NCI-H1092 treated with DMSO at 0.1 percent for 48 hours (cell line): ENCODE measurements at places on chromosomes 7 and 10.

GRCh38 chr7:142414135-142414534, 156.3 kb upstream of the PRSS58 start:
- DNase-seq: no peak

GRCh38 chr10:85256481-85256880, 928.1 kb downstream of the CCSER2 start:
- no peak for DNase-seq

GRCh38 chr7:124655990-124656389, 109.6 kb downstream of the GPR37 start:
- peak; percentile 76 for DNase-seq

DNA sequence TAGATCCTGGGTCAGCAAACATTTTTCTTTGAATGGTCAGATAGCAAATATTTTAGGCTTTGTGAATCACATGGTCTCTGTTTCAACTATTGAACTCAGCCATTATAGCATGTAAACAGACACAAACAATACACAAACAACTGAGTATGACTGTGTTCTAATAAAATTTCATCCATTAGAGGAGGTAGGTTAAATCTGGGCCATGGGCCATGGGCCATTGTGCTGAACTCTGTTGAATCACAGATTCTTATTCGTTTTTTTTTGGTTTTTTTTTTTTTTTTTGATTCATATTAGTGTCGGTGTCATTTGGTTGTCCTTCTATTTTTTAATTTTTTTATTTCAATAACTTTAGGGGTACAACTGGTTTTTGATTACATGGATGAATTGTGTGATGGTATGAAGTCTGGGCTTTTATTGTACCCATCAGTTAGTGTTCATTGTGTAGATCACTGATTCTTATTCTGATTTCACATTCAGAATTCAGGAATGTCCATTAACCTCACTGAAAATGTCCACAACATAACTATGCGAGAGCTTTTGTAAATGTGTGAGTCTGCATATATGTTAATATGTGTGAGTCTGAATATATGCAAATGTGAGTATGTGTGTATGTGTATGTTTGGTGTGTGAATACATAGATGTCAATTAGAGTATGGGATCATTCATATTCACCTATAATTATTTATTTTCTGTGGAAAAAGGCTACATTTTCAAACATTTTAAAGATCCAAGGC, 443.7 kb upstream of the GRM3 start:
- DNase-seq: no peak

DNA sequence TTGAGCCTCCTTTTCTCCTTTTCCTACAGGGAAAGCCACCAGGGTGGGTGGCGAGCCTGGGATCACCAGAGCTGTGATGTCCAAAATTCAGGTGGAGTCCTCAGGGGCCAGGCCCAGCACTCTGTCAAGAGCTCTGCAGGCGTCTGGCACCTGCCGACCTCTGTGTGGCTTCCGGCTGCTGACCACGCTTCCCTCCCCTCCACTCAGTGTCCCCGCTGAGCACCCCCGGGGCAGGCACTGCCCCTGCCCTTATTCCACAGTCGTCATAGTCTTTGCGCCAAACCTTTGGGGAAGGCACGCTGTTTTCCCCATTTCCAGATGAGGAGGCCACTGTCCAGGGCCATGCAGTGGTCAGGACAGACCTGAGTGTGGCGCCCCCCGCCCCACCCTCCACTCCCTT, 7.5 kb downstream of the MTG1 start:
- DNase-seq: no peak

DNA sequence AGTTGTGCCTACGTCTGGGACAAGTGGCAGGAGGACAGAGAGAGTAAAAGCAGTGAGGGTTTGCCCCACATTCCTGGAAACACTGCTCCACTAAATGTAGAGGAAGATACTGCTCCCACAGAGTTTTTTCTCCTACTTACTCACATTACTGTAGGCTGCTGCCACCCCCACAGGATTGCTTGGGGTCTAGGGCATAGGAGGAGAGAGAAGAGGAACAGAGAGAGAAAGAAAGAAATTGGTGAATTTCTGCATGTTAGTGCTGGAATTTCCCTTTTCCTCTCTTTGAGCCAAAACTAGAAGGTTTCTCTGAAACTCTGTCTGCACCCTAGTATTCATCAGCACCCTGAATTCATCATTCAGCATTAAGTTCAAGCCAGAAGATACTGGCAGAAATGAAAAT, 397.9 kb downstream of the INHBA start:
- DNase-seq: no peak

DNA sequence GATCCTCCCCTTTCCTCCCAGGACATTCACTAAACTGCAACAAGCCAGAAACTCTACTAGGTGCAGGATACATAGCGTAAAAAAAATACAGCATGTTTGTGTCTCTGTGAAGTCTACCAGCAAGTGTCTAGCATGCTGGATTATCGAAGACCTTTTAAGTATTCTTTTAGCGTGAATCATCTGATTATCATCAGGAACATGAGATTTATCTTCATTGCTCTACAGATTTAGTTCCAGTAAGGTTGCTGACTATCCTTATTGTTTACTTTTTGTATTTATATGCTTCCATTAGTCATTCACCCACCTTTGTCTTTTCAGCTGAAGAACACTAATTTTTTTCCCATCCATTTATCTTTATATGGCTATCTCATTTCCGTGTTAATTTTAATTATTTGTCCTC, 62.8 kb downstream of the PDZD8 start:
- DNase-seq: no peak

DNA sequence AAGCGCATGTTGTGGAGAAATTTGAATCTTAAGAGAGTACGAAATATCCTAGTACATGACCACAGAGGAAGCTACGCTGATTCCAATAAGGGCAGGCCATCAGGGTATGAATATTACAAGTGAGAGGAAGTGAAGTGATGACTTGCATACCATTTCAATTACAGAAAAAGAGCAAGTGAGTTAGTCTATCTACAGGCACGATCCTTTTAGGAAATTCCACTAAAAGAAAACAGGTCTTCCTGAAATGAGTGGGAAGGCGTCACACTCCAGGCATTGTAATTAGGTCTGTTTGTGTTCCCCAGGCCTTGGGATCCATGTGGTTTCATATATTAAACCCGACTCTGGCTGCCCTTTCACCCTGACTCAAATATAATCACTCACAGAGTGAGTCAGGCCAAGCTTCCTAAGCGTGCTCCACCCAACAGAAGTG, 152.5 kb downstream of the SEMA3A start:
- DNase-seq: no peak

DNA sequence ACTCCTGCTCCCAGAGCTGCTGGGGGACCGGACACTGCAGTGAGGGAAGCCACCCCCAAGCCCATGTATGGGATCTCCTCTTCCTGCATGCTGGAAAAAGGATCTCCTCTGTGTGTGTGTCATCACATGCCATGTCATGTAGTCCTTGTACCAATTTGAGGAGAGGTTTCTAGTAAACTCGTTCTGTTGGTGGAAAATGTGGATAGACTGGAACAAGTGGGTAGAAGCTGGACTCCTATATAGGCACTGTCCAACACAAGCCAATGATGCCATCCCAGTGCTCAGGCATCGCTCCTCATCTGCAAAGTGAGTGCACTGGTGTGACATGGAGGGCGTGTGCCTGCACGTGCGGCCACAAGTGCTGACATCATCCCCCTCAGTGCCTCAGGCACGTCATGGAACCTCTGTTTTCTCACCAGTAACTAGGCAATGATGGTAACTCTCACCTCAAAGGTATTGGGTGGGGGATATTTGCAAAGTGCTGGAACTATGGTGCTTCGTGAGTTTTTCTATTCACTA, 19.3 kb downstream of the MYO1G start:
- DNase-seq: no peak

DNA sequence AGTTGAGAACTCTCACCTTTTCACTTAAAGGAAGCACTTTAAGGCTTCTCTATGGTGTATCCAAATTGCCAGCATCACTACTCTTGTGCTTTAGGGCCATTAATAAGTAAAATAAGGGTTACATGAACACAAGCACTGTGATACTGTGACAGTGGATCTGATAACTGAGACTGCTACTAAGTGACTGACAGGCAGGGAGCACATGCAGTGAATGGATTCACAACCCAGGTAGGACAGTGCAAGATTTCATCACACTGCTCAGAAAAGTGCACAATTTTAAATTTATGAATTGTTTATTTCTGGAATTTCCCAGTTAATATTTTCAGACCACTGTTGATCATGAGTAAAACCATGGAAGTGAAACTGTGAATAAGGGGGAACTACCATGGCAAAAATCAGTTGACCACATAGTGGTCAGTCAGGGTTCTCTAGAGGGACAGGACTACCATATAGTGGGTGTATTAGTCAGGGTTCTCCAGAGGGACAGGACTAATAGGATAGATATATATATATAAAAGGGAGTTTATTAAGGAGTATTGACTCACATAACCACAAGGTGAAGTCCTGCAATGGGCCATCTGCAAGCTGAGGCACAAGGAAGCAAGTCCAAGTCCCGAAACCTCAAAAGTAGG, 20.9 kb upstream of the CYP51A1 start:
- no peak for DNase-seq

DNA sequence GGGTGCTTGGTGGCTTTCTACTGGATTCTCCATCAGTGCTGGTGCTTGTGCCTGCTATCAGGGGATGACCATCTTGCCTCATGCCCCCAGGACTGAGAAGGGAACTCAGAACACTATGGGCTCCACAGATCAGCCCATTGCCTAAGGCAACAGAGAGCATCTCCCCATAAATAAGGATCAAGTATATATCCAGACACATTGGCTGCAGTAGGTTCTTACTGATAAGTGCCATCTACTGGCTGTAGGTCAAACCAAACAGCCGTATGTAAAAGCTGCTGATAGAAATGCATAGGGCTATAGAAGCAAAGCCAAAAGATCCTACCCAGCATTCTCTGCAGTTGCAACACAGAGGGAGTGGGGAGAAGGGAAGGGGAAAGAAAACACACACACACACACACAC, 153.7 kb downstream of the CDK14 start:
- DNase-seq: peak; percentile 25

- DNase-seq: no peak
These were observed 33.7 kb upstream of the CABCOCO1 start for GRCh38 chr10:61628875-61629513.

GRCh38 chr7:3087243-3087755, 43.6 kb upstream of the CARD11 start:
- DNase-seq: no peak

GRCh38 chr10:51469686-51470085, 229.7 kb downstream of the CSTF2T start:
- DNase-seq: no peak

- DNase-seq: no peak
These were observed 129.4 kb downstream of the RGS10 start for GRCh38 chr10:119413093-119413453.

DNA sequence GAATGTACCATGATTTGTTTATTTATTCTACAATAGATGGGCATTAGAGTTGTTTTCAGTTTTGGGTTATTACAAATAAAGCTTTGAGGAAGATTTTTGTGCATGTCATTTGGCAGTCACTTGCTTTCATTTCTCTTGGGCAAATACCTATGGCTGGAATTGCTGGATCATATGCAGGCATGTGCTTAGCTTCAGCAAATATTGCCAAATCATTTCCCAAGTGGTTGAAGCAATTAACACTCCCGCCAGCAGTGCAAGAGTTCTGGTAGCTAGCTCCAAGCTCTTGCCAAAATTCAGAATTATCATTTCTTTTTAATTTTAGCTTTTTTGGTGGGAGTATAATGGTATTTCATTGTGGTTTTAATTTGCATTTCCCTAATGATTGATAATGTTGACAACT, 32.9 kb upstream of the PCBD1 start:
- DNase-seq: no peak

DNA sequence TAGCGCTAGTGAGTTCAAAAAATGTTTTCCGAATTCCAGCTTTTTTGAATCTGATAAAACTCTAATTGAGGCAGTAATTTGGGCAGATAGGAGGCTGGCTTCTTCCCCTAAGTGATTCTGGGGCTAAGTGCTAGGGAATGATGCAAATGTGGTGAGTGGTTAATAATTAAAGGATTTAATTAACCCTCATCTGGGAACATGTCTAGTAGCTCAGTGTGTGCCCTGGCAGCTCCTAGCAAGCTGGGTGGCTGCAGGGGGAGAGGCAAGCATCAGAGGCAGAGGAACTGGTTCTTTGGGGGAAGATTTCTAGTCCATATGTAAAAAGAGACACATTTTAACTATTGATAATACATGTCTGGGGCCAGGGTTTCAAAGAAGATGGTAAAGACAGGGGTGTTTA, 354.5 kb downstream of the WDR11 start:
- DNase-seq: no peak

DNA sequence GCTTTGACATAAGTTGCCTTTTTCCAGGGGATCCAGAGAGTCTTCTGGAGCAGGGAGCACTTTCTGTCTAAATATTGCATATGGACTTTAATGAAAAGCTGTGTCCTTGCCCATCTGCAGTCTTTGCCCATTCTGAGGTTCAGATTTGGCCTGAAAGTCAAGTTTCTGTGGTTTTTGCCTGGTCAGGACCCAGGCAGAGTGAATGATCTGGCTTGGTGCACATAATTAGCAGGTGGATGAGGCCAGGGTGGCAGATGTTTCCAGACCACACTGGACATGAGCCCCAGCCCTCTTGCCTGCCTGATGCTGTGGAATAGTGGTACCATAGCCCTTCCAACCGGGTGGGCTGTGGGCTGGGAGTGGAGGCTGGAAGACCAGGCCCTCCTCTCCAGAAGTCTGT, 11.0 kb downstream of the HECW1 start:
- no peak for DNase-seq

GRCh38 chr7:37441386-37441760, 7.3 kb downstream of the ELMO1 start:
- DNase-seq: no peak

DNA sequence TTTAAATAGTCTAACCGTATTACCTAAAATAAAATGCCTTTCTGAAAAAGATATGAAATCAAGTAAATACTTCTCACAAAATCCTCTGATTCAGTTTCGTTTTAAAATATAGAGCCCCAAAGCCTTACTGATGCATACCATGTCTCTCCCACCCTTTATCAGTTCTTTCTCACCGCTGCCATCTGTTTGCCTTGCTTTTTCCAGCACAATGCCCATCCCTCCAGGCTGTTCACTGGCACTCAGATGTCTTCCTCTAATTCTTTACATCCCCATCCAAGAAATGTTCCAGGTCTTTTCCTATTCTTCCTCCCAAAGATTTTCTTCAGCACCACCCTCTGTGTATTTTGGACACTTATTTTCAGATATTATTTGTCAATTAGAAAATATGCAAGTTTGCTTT, 116.5 kb upstream of the LRRN3 start:
- no peak for DNase-seq

- peak; percentile 88 for DNase-seq
These were observed 563.2 kb downstream of the DNAJB6 start for GRCh38 chr7:157900011-157900410.

GRCh38 chr10:71900441-71901180, 49.6 kb upstream of the PSAP start:
- no peak for DNase-seq

GRCh38 chr10:24459836-24460235, 250.9 kb downstream of the KIAA1217 start:
- DNase-seq: no peak

- no peak for DNase-seq
These were observed 2.5 kb upstream of the ATP5MF start for GRCh38 chr7:99468336-99468918.

GRCh38 chr10:37774351-37774750, 83.1 kb downstream of the ZNF248 start:
- no peak for DNase-seq

GRCh38 chr10:1569208-1569607, 168.1 kb downstream of the ADARB2 start:
- DNase-seq: no peak

GRCh38 chr7:54116956-54117355, 425.2 kb upstream of the VSTM2A start:
- no peak for DNase-seq
